ENCODE measurements at places on chromosomes 6 and 20. TPM values are rescaled to one million over a fixed set of nuclear protein-coding genes. Genes with fewer than 3 reads are reported as not detected.

MCM8 gene
- 3.5 TPM for total RNA-seq

CCDC167 gene
- total RNA-seq = 9.4 TPM

CD24 gene
- total RNA-seq = 0.66 TPM

PRR18 gene
- 0.44 TPM for total RNA-seq

OR12D3 gene
- total RNA-seq = not detected

STX11 gene
- 24.3 TPM for total RNA-seq

SLPI gene
- total RNA-seq = 371 TPM

PABPC1L gene
- 18.6 TPM for total RNA-seq

OOEP gene
- total RNA-seq = not detected

DNA sequence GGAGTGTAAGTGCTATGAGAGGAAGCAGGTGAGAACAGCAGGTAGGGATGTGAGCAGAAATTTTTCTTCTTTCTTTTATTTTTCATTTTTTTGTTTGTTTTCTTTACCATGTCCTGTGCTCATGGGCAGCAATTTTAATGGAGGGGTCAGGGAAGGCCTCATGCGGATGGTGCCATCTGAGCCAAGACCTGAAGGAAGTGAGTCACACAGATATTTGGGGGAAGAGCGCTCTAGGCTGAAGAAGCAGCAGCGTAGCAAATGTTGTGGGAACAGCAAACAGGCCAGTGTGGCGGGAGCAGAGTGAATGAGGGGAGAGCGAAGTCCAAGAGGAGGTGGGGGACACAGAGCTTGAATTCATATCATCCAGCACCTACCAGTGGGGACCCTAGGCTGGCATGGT, 12.7 kb downstream of the SPDEF start:
- no peak for DNase-seq
- H3K27ac ChIP-seq = no peak overlapping the region
- H3K4me3 ChIP-seq = no peak overlapping the region
- H3K27me3 ChIP-seq = no peaks in the 10 kb centered on the region

DNA sequence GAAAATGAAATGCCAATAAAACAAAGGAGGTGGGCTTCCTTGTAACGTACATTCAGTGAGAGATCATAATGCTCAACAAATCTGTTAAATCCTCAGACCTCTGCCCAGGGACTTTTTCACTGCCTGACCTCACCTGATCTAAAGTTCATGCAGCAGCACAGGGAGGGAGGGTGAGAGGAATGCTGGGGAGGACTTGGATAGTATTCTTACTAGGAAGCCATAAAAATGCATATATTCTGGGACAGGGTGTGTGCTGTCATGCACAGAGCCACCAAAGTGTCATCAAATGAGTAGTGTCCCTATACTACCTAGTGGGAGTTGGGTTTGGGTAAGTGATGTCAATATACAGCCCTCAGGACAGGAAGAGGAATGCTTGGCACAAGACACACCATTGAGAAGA, 32.6 kb downstream of the CLIC5 start:
- no peaks in the 10 kb centered on the region for H3K4me1 ChIP-seq
- no peaks in the 10 kb centered on the region for H3K36me3 ChIP-seq
- no peak for DNase-seq
- no peak overlapping the region for H3K27ac ChIP-seq
- H3K4me3 ChIP-seq = no peak overlapping the region

GRCh38 chr6:146915671-146916127, 288.5 kb upstream of the STXBP5 start:
- DNase-seq = no peak
- no peak overlapping the region for H3K27ac ChIP-seq
- no peaks in the 10 kb centered on the region for H3K36me3 ChIP-seq
- H3K27me3 ChIP-seq = no peaks in the 10 kb centered on the region

GRCh38 chr20:56467968-56468315, 485 bp upstream of the RTF2 start:
- H3K4me3 ChIP-seq = peak overlapping the region; percentile 75
- H3K27ac ChIP-seq = peak overlapping the region; percentile 92
- no peaks in the 10 kb centered on the region for H3K4me1 ChIP-seq
- no peaks in the 10 kb centered on the region for H3K27me3 ChIP-seq

GRCh38 chr6:157172231-157172701, 151.1 kb downstream of the TMEM242 start:
- H3K4me1 ChIP-seq = peaks cover 15% of the 10 kb centered on the region
- H3K27me3 ChIP-seq = no peaks in the 10 kb centered on the region
- no peak overlapping the region for H3K27ac ChIP-seq
- H3K4me3 ChIP-seq = no peak overlapping the region
- DNase-seq = no peak

DNA sequence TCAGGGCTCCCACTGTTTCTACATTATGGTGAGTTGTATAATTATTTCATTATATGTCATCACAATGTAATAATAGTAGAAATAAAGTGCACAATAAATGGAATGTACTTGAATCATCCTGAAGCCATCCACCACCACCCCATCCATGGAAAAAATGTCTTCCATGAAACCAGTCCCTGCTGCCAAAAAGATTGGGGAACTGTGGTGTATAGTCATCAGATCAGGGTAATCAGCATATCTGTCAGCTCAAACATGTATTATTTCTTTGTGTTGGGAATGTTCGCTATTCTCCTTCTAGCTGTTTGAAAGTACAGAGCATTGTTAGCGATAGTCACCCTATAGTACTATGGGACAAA, 33.8 kb upstream of the SLC22A23 start:
- no peaks in the 10 kb centered on the region for H3K27me3 ChIP-seq
- no peaks in the 10 kb centered on the region for H3K4me1 ChIP-seq
- H3K27ac ChIP-seq = no peak overlapping the region
- no peak overlapping the region for H3K4me3 ChIP-seq
- H3K36me3 ChIP-seq = no peaks in the 10 kb centered on the region

- peaks cover 22% of the 10 kb centered on the region for H3K4me1 ChIP-seq
- no peak overlapping the region for H3K27ac ChIP-seq
- H3K4me3 ChIP-seq = no peak overlapping the region
- H3K36me3 ChIP-seq = no peaks in the 10 kb centered on the region
Observed at GRCh38 chr6:80145509-80145908, 39.0 kb downstream of the BCKDHB start.

- H3K36me3 ChIP-seq = no peaks in the 10 kb centered on the region
- H3K27ac ChIP-seq = no peak overlapping the region
- DNase-seq = no peak
- H3K4me3 ChIP-seq = no peak overlapping the region
- no peaks in the 10 kb centered on the region for H3K4me1 ChIP-seq
Observed at GRCh38 chr6:66675906-66676305, 968.9 kb upstream of the EYS start.

DNA sequence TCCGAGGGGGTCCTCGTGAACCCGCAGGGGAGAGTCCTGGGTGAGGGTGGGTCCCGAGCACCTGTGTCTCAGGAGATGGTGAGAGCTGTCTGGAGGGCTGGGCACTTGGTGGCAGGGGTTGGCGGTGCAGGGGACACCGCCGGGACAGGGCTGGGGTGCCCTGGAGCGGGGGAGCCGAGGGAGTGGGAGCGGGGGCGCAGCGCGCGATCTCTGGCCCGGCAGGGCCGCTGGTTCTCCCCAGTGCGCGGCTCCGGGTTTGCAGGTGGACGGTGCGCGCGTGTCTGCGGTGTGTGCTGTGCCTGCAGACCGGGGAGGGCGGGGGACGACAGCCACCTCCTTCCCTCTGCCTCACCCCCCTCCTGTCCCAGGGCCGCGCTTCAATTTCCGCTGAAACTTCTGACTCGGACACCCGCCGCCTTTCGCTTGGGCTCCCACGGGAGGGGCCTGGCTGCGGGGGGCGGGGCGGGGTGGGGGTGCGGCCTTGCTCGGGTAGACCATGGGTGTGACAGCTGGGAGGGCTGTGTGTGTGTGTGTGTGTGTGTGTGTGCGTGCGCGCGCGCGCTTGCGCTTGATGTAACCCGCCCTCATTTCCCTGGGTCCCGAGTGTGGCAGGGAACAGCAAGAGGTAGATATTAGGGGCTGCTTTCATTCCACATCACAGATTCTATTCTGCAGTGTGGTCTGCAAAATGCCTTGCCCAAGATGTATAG, 1.2 kb downstream of the TRIB3 start:
- H3K27ac ChIP-seq = peak overlapping the region; percentile 82
- no peaks in the 10 kb centered on the region for H3K36me3 ChIP-seq
- DNase-seq = peak; percentile 32
- H3K27me3 ChIP-seq = peaks cover 4% of the 10 kb centered on the region
- peaks cover 25% of the 10 kb centered on the region for H3K4me1 ChIP-seq

GRCh38 chr6:81456416-81456815, 296.1 kb downstream of the TENT5A start:
- H3K27ac ChIP-seq = no peak overlapping the region
- H3K4me3 ChIP-seq = no peak overlapping the region
- H3K27me3 ChIP-seq = no peaks in the 10 kb centered on the region

- no peak overlapping the region for H3K4me3 ChIP-seq
- H3K27me3 ChIP-seq = no peaks in the 10 kb centered on the region
- DNase-seq = no peak
- no peaks in the 10 kb centered on the region for H3K4me1 ChIP-seq
Observed at GRCh38 chr6:52312461-52312860, 27.9 kb upstream of the MCM3 start.

DNA sequence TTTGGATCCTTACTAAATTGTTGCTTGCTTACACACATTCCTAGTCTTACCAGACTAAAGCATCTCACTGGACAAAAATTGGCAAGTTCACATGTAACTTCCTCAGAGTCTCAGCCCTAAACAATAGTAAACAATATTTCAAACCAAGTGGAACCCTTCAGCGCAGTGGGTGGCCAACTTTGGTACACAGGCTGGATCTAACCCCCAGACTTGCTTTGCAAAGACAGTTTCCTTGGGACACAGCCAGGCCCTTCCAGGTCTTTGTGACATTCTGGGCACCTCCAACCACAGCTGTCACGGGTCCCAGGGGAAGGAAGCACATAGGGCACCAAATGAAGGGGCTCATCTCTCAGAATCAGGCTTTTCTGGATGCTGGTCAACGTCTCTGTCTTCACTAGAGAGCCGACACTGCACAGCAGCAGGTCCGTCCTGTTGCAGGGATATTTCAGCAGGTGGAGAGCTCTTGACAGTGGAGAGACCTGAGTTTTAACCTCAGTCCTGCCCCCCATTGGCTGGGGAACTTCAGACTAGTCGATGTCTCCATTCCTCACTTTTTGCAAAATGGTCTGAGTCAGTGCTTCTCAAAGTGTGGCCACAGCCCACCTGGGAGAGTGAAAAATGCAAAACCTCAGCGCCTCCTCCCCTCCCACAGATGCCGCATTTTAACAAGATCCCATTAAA, 91.4 kb downstream of the BFSP1 start:
- H3K4me3 ChIP-seq = no peak overlapping the region
- H3K4me1 ChIP-seq = no peaks in the 10 kb centered on the region
- DNase-seq = no peak

GRCh38 chr20:64133951-64134407, 26.6 kb upstream of the NPBWR2 start:
- H3K27ac ChIP-seq = no peak overlapping the region
- no peak for DNase-seq
- no peak overlapping the region for H3K4me3 ChIP-seq
- H3K4me1 ChIP-seq = no peaks in the 10 kb centered on the region
- H3K36me3 ChIP-seq = no peaks in the 10 kb centered on the region

DNA sequence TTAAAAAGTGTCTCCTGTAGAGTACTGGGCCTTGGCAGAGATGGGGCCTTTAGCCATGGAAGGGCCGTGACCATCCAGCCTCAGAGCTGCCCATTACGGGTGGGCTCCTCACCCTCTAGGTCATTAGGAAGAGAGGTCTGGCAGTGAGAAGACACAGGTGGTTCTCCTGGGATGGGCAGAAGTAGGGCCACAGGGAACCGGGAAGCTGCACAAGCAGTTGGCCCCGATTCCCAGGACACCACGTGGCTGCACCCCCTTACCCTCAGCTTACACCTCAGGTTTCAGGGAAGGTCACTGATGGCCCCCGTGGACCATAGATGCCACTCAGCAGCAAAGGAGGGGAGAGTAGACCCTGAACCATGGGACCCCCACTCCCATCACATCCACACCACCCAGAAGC, 1.6 kb downstream of the RAET1G start:
- DNase-seq = no peak
- H3K4me3 ChIP-seq = no peak overlapping the region
- H3K27ac ChIP-seq = no peak overlapping the region
- H3K36me3 ChIP-seq = no peaks in the 10 kb centered on the region
- H3K27me3 ChIP-seq = peaks cover 50% of the 10 kb centered on the region

GRCh38 chr6:80454197-80454596, 347.7 kb downstream of the BCKDHB start:
- no peak overlapping the region for H3K27ac ChIP-seq
- no peak for DNase-seq
- H3K27me3 ChIP-seq = no peaks in the 10 kb centered on the region
- no peaks in the 10 kb centered on the region for H3K36me3 ChIP-seq
- H3K4me1 ChIP-seq = no peaks in the 10 kb centered on the region

DNA sequence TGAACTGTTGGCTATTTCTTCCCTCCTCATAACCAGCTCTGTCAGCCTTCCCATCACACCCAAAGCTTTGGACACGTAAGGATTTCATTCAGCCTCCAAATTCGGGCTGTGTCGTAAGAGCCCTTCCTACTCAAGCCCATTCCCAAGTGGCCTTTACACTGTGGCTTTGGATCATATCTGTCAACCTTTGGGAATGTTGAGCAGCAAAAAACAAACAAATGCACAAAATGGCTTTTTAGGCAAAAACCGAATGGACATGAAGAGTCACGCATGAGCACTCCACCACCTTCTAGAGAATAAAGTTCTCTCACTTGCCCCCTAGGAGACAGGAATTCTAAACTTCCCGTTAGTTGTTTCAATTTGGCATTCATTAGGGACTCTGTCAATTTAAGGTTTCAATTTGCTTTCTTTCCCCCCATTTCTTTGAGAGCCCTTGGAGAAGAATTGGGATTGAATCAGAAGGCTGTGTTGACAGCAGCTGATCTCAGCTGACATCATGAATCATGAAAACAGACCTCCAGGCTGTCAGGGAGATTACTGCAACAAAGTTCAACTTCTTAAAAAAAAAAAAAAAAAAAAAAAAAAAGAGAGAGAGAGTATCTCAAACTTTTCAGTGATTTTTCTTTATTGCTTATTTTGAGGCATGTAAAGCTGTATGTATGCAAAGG, 110.3 kb downstream of the BCAS1 start:
- H3K4me3 ChIP-seq = no peak overlapping the region
- no peak overlapping the region for H3K27ac ChIP-seq
- DNase-seq = no peak
- no peaks in the 10 kb centered on the region for H3K36me3 ChIP-seq
- no peaks in the 10 kb centered on the region for H3K27me3 ChIP-seq

DNA sequence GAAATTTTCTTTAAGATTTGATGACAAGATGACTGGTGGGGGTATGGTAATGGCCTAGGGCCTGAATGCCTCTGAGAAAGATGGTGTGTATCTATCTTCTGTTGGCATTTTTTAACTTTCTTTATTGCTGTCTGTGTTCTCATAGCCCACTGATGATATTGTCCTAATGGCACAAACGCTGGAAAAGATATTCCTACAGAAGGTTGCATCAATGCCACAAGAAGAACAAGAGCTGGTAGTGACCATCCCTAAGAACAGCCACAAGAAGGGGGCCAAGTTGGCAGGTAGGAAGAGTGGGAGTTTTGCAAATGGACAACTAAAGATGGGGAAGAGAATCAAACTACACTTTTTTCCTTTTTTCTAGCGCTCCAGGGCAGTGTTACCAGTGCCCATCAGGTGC, 7.5 kb downstream of the BRD2 start:
- no peak overlapping the region for H3K4me3 ChIP-seq
- H3K27me3 ChIP-seq = no peaks in the 10 kb centered on the region
- no peak for DNase-seq
- peaks cover 6% of the 10 kb centered on the region for H3K4me1 ChIP-seq

Data from tibial nerve (tissue), 4 donors.